Bone marrow (tissue), 2 donors: ENCODE measurements at places on chromosomes 12 and 14.

DNA sequence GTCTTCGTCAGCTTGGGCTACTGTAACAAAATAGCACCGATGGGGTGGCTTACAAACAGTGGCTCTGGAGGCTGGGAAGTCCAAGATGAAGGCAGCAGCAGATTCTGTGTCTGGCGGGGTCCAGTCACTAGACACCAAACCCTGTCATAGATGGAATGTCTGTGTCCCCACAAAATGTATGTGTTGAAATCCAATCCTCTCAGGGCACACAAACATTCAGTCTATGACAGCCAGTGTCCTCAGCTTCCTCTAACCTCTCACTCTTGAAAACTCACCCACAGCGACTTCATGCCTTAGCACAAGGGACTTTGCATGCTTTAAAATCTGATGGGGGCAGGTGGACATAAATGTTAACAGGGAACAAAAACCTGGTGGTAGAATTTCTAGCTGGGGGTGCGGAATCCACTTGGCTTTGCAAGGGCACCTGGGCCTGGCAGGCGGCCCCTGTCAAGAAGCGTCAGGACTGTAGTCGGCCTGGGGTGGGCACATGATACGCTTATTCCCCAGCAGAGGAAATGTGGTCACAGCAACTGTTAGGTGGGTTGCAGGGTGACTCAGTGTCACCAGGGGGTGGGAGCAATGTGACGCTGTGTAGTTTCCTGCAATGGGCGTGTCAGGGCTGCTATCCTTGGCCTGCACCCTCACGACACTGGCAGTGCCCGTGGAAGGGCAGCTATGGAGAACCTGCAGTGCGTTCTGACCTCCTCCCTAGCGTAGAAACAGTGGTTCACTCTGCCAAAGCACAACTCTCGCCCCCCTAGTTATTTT lies 17.7 kb downstream of the RIN3 start:
- no peak for DNase-seq

- DNase-seq = no peak
Observed at GRCh38 chr12:9721394-9722092, 11.4 kb downstream of the CLECL1 start.

DNA sequence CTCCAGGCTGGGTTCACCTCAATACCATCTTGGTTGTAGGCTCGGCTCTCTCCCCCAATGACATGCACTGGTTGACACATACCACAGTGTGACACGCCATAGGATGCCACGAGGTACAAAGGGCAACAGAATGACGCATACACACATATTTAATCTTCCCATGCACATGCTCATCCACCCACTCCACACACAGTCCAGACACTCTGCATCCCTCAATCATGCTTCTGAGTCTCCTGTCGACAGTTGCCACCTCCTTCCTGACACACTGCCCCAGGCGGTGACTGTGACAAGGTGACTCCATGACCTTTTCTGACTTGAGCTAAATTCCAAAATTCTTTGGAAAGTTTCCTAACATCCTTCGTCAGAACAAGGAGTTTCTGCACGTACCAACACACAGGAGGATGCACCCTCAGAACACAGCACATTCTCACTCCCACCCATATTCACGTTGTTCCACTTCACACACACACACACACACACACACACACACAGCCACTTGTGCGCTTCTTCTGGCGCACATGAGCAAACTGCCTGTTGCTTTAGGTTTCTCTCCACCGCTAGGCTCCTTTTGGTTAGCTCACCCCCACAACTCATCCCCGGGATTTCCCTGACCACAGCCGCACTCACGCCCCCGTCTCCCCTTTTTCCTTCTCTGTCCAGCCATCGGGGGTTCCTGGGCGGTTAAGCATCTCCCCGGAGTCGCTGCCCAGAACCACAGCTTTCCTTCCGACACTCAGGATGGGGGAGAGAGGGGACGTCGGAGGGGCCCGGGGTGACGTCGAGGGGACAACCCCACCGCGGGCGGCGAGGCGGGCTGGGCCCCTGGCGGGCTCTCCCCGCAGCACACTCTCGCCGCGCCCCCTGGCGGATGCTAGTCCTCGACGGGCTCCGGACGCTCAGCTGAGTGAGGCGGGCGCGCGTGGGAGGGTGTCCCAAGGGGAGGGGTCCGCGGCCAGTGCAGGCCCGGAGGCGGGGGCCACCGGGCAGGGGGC lies 536 bp upstream of the WNT1 start:
- DNase-seq = peak; percentile 37

DNA sequence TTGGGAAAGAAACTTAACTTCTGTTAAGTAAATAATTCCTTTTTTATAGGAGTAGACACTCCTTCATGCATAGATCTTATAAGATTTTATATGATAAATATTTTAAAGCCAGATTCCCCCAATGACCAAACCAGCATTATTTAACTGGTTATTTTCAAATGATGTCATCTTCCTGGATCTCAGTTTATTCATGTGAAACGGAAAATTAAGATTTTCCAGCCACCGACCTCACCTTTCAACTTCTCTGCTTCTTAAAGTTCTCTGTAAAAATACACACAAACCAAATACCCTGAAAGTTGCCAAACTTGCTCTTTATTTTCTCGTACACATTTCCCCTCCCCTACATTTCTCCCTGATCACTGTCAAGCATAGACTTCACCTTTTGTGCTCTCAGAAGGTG lies 364.2 kb downstream of the GALC start:
- DNase-seq = no peak

GRCh38 chr14:89418976-89419375 lies 1.9 kb upstream of the FOXN3 start:
- DNase-seq = no peak

DNA sequence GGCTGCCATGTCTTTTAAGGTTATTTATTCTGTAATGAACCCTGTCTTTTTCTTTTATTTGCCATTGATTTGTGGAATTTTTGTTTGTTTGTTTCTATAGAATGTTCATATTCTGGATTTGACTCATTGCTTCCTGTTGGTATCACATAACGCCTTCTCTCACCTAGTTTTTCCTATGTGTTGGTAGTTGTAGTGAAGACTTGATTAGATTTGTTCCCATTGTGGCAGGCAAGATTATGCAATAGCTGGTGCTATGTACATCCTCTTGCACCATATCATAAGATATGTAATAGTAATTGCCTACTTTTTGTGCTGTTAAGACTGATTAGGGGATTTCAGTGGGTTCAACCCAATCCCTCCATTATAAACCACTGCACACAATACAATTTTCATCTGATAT lies 3.9 kb upstream of the KRT6B start:
- no peak for DNase-seq

DNA sequence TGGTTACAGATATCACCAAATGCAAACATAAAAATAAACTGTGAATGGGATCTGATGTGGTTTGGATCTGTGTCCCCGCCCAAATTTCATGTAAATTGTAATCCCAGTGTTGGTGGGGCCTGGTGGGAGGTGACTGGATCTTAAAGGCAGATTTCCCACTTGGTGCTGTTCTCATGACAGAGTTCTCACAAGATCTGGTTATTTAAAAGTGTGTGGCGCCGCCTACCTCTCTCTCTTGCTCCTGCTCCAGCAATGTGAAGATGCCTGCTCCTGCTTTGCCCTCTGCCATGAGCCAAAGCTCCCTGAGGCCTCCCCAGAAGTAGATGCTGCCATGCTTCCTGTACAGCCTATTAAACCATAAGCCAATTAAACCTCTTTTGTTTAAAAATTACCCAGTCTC lies 47.8 kb downstream of the SLC25A21 start:
- no peak for DNase-seq

- DNase-seq = no peak
Observed at GRCh38 chr12:117968151-117968789, 520 bp downstream of the KSR2 start.

DNA sequence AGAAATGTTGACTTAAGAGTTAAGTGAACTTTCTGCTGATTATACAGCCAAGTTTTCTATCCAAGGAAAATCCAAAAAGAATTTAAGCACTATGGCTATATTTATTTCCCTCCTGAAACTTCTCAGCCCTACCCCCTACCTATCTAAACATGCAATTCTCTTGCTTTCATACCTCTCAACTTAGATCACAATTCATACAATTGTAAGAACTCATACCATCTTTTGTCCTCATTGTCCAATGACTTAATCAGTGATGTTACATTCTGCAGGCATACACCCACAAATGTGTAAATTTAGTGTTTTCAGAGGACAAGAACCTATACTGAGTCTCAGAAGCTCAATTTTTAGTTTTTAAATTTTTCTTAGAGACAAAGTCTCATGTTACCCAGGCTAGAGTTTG lies 62.1 kb downstream of the ZFC3H1 start:
- DNase-seq = no peak
